ENCODE measurements at places on chromosomes 11 and 22.

- no peak for DNase-seq
These were observed 7.4 kb downstream of the ZDHHC5 start for GRCh38 chr11:57675176-57675941.

DNA sequence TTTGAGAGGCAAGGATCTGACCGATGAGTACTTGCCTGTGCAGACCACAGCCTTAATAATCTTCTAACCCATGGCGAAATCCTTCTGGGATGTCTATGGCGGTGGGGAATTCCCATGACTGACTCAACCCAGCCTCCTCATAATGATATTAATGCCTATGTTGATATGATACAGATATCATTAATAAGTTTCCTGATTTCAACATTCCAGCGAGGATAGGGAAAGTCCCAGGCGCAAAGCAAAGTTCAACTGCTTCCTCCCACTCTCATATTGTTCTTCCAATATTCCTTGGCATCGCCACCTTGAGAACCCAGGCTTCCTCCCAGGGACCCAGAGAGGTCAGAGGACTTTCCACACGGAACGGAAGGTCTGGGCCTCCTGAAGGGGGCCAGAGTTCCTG, 110.3 kb upstream of the TMEM45B start:
- no peak for DNase-seq

- no peak for DNase-seq
These were observed 7.0 kb upstream of the CABP2 start for GRCh38 chr11:67530282-67530592.

- no peak for DNase-seq
These were observed 1.6 kb downstream of the PHF21B start for GRCh38 chr22:45008186-45008681.

- DNase-seq, result no peak
These were observed 27.3 kb downstream of the MAFF start for GRCh38 chr22:38228873-38229740.

- DNase-seq, result no peak
These were observed 40.6 kb downstream of the FANCF start for GRCh38 chr11:22584976-22585375.

DNA sequence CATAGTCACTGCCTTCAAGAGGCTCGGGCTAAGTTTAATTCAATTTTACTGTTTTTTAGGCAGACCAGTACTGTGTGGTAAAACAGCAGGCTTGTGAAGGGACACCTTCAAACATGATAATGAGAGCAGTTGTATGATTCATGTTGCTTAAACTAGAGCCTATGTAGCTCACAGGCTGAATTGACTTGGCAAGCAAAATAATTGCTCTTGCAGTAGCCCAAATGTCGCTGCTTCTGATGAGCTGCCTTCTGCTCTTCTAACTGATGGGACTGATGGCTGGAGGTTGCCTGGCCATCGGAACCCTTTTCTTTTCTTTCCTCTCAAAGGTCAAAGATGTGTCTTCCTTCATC, 137.6 kb downstream of the MAML2 start:
- no peak for DNase-seq

GRCh38 chr11:123742724-123743120, 1.3 kb upstream of the ZNF202 start:
- no peak for DNase-seq

- no peak for DNase-seq
These were observed 27.4 kb upstream of the CXCR5 start for GRCh38 chr11:118856314-118856713.

- no peak for DNase-seq
These were observed 1.7 kb downstream of the TOM1 start for GRCh38 chr22:35301372-35301874.

DNA sequence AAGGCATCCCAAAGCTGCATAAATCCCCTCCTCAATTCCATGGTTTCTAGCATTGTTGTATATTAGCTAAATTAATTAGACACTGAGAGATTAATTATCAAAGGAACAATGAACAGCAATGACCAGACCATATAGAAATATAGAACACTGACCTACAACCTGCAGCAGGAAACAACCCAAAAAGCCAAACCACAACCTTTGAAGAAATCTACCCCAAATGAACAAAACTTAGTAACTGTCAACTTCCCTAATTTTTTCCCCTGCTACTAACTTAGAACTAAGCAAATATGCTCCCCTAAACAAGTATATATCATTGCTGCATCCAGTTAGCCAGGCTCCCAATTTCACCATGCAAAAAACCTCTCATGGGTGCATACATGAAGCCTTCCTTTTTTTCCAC, 268.0 kb upstream of the ANO3 start:
- DNase-seq, result no peak

GRCh38 chr11:62399878-62400266, 19.0 kb upstream of the SCGB1A1 start:
- DNase-seq, result no peak

DNA sequence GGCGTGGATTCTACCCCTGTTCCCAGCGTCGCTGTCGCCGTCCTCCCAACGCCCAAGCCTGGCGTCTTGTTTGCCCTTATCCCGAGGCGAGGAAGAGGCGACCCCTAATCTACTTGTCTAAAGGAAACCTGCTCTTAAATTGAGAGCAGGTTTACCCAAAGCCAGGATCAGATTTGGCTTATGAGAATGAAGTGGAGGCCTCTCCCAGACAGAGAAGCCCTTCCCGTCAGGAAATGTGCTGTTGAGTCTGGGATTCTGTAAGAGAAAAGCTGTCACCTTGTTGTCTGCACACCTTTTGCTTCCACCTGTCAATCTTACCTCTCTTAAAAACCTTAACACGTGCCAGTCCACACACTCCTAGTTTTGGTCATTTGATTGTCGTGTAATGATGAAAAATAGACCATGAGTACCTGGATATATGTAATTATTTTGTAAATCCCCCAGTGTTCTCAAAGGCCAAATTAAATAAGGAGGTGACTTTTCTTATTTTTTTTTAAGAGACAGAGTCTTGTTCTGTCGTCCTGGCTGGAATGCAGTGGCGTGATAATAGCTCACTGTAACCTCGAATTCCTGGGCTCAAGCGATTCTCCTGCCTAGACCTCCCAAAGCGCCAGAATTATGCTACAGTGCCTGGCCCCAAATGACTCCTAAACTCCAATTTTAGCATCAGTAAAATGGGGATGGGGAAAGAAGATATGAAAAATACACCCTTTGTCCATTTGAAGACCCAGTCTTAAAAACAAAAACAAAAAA, 627 bp downstream of the GTF2H1 start:
- DNase-seq, result no peak

- DNase-seq, result no peak
These were observed 1.7 kb downstream of the SHANK2 start for GRCh38 chr11:71250523-71251150.

GRCh38 chr11:23789200-23789853, 707.5 kb upstream of the LUZP2 start:
- no peak for DNase-seq

- DNase-seq, result no peak
These were observed at the start of gene CRYBB1 for GRCh38 chr22:26617271-26618199. TSS of gene CRYBB1 (minus strand) at chr22:26618027. CDS start at chr22:26616319, 1,708 bp downstream.

DNA sequence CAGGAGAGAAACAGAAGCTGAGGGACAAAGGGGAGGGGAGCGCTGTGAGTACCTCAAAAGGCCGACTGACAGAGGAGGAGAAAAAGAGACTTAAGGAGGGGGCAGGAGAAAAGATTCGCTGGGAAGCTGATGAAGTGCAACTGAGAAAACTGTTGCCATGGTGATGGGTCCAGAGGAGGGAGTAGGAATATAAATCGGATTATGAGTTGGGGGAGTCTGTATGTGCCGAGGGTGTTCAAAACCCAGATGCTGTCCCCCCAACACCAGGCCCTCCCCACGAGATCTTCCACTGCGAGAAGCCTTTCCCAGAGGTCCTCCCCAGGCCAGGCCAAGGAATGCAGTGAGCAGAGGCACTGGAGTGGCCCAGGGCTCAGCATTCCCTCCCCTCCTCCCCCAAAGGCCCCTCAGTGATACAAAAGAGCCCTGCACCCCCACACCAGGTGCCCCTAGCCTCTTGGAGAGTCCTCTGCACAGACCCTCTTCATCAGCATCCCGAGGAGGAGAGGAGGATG, 13.7 kb upstream of the BCL9L start:
- DNase-seq, result no peak

DNA sequence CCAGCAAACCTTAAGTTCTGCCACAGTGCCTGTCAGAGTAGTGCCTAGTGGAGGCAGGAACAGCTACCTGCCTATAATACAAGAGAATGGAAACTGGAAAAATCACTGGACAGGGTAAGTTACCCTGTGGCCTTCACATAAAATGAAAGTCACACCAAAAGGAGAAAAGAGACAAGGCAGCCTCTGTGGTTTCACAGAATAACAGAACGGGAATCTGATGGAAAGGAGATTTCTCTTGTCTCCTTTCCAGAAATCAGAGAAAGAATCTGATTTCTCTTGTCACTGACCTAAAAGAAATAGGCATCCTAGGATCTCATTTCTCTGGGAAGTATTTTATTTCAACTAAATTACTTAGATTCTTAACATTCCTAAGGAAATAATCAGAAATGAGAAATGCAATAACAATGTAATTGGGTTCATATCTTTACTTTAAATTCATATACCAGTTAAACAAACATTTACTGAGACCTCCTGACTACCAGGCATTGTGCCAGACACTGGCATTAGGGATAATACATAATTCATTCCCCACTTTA, 41.6 kb downstream of the PRCP start:
- DNase-seq, result no peak

DNA sequence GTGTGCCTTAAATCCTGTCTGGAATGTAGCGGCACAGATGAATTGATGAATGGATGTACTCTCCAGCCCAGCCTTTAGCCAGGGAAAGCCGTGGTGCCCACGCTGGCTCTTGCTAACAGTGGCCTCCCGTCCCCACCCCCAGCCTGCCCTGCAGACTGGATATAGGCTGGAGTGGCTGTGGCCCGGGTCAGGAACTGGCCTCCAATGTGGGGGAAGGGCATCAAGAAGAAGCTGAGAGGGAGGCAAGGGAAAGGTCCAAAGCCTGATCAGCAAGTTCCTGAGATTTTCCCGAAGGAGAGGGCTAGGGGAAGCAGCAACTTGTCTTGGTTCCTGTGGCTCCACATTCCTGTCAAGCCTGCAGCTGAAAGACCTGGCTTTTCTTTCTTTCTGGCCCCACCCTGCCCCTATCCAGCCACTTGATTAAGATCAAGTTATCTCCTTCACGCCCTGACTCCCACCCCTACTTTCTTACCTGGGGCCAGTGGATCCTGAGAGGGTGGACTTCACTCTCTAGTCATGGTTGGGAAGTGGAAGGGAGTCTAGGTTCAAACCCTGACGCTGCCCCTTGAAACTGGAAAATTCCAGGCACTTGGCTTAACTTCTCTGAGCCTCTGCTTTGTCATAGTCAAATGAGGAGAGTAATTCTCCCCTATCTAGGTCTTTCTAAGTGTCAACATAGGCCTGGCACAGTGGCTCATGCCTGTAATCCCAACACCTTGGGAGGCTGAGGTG, 11.0 kb upstream of the MICALL1 start:
- DNase-seq, result no peak

DNA sequence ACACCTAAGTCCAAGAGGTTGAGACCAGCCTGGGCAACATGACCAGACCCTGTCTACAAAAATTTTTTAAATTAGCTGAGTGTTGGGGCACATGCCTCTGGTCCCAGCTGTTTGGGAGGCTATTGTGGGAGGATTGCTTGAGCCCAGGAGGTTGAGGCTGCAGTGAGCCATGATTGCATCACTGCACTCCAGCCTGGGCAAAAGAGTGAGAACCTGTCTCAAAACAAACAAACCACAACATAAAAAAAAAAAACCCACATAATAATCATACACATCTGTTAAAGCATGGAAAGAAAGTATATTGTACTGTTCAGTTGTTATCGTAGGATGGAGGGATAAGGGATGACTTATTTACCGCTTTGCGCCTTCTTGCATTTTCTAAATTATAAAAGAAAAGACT, 35.9 kb upstream of the GRK2 start:
- no peak for DNase-seq
